ENCODE measurements at places on chromosomes 12 and 14.

DNA sequence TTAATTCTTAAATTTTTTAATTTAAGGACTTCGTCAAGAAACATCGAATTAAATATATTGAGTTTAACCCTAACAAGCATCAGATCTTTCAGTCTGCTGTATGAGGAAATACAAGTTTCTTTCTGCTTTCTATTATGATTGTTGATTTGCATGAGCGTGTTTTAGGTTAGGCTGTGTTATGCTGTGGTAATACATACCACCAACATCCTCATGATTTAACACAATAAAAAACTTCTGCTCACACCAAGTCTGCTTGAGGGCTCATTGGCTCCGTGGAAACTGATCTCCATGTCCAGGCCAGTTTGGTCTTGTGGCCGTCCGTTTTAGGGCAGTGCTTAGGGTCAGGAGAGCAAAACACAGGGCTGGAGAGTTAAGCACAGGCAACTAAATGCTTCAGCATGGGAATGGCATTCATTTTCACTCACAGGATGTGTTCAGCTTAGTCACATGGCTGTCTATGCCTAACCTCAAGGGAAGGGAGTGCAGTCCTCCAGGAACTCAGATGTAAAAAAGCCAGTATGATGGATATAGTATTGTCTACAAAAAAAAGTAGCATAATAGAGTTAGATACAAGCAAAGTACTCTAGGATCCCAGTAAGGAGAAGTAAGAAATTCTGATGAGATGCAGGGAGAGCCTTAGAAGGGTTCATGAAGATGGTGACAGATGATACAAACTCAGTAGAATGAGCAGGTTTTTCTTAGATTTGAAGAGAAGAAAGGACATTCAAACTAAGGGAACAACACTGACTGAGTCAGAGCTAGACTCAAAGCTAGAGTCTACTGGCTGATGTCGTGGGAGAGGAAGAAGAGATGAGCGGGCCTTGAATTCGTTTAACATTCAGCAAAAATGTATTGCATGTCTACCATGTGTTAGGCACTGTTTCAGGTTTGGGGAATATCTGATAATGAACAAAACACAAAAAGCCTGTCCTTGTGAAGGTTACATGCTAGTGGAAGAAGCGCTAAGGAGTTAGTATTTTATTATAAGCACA, 16.3 kb downstream of the MARK3 start:
- DNase-seq, result no peak

DNA sequence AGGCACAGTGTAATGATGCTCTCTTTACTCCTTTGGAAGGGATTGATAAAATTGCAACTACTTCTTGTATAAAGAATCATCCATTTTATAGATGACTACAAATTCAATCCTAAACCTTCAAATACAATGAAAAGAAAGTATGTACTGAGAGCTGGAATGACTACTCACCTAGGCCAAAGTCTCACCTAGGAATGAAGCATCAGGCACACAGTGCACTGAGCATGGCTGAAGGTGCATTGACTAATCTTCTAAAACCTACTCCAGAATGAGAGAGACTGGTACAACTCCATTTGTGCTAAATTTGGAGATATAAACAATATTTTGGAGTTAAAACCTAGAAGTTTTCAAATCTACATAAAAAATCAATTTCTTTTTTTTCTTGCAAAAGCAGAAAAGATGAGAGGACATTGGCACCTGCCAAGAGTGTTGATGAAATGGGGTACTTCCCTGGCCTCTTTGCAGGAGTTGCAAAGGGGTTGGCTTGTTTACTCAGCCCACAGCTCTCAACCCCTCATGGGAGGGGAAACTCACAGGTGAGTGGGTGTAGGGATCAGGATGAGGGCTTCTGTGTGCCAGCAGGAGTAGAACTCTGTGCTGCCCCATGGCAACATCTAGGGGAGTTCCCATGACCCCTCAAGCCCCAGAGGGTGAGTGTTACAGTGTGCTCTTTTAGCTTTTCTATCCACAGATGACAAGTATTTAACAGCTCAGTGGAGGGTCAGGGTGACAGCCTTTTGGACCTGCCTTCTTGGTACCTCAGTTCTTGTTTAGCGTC, 31.3 kb downstream of the CLECL1 start:
- DNase-seq, result no peak

DNA sequence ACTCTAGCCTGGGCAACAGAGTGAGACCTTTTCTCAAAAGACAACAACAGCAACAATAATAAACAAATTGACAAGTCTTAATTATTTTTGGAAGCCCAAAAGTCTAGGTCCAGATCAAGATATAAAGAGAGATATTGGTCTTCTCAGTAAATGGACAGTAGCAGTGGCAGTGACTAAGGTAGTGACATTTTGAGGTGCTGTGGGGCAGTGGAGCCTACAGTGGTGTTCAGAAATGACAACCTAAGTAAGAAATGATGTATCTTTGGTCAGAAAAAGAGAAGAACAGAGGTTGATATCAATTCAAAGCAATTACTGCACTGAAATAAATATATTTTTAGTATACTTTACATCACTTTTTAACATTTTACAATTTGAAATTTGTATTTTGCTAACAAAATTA, 20.7 kb downstream of the METTL25 start:
- DNase-seq, result no peak

DNA sequence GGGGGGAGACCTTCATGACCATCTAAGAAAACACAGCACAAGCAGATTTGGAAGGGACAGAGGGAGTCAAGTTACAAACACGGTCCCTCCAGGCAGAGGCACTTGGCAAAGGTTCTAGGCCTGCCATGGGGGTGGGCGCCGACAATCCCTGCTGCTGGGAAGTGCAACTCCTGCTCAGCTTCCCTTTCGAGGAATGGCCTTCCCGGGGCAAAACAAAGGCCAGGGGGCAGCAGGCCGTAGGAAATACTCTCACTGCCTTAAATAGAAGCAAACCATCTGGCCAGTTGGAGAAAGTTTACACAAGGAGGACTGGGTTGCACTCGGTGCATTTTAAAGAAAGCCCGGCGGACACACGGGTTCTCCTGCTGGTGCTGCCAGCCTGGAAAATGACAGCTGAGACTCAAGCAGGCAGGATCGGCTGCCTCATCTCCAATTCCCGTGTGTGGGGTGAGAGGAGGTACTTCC, 65.8 kb downstream of the ITPK1 start:
- DNase-seq, result no peak

- DNase-seq, result no peak
Measured at GRCh38 chr14:65117769-65118745, 15.7 kb upstream of the MAX start.

DNA sequence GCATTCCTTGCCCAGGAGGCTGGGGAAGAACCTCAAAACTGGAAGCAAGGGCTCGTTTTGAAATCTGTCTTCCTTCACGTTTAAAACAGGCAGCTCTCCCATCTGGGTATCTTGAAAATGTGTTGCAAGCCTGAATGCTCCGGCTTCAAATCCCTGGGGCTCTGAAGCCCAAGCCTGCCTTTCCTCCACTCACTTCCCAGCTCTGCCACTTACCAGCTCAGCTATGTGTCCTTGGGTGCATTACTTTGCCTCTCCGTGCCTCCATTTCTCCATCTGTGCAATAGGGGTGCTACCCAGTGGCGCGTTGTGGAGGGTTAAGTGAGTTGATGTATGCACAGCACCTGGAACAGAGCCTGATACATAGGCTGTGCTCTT, 97.6 kb downstream of the GCH1 start:
- no peak for DNase-seq

- DNase-seq, result no peak
Measured at GRCh38 chr12:54389607-54390175, 5.2 kb upstream of the ZNF385A start.

DNA sequence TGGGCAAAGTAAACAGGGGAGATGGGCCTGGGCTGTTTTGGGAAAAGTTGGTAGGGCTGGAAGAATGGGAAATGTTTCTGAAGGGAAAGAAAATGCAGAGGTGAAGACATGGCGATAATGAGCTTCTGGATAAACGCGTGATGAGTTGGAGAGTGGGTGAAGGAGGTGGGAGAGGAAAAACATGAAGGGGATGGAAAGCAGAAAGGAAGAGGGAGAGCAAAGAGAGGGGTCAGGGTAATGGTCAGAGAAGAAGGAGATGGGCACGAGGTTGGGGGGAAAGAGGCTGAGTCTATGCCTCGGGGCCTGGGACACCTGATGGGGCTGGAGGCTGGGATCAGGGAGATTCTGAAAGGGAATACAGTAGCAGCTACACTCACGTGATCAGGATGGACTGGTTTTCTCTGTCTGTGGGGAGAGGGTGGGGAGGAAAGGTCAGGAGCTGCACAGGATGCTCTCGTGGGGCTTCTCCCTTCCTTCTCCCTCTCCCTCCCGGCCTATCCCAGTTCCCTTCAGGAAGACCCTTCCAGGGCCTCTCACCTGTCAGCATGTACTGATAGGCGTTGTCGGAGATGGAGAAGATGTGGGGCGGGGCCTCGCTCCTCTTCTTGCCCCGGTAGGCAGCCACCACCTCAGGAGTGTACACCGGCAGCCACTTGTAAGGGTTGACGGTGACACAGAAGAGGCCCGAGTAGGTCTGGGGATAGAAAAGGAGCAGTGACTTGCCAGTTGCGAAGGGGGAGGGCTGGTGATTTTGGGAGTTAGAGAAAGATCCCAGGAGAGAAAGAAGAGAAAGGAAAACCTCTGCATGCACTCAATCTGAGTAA, 3.1 kb downstream of the MYH7 start:
- no peak for DNase-seq

DNA sequence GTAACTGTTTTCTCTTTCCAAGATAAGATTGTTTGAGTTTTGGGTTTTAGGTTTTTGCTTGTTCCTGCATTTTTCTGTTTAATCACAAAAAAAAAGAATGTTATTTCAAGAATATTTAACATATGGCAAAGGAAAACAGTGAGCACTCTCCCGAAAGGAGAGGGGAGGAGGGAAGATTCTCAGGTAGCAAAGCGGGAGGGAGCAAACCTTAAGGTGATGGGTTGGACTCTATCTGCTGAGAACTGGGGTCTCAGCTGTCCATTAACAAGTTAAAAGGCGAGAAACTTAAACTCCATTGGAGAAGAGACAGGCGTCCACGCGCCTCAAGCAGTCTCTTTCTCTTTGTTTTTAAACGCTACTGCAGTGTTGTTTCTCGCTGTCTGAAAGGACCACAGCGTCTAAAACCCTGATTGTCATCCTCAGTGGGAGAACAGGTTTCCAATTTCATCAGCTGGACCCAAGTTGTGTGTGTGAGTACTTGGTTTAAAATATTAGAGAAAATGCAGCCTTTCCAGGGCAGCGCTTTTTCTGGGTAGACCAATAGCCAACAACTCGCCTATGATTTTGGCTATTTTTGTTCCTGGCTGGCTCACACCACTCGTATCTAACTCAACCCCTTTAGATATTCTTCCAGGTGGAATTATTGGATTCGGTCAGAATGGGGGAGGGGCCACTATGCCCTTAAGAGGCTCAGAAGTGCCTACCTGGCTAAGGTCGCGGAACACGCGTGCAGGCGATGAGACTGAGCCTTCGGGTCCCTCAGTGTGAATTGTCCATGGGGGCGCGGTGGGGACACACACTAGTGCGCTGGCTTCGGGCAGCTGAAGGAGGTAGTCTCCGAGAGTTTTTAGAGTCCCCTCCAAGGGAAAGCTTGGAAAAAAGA, 8.2 kb downstream of the SIX1 start:
- no peak for DNase-seq

DNA sequence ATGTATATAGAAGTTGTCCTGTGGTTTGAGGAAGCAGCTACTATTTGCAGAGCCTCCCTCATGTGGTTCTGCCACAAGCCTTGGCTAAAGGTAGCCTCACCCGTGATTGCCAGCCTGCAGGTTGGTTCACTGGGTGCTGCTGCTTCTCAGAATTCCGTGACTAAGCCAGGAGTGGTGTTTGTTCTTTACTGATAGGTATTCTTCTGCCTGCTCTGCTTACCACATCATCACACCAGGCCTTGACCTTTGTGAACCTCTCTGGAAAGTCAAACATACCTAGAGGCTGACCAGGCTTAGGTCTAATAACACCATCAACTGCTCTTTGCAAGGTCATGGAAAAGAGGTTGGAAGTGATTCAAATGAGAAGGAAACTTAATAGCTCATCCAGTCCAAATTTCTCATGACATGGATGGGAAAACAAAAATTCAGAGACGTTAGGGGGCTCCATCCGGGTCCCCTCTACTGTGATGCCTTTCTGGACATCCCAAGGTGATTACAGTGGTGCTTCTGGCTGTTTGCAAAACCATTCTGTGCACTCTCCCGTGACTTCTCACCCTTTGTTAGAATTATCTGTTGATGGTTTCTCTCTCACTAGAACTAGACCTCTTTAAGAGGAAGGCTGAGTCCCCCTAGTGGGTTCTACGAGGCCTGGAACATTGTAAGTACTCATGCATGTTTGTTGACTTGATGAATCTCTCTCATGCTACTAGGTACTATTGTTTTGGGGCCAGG, 8.5 kb upstream of the SOCS2 start:
- no peak for DNase-seq

DNA sequence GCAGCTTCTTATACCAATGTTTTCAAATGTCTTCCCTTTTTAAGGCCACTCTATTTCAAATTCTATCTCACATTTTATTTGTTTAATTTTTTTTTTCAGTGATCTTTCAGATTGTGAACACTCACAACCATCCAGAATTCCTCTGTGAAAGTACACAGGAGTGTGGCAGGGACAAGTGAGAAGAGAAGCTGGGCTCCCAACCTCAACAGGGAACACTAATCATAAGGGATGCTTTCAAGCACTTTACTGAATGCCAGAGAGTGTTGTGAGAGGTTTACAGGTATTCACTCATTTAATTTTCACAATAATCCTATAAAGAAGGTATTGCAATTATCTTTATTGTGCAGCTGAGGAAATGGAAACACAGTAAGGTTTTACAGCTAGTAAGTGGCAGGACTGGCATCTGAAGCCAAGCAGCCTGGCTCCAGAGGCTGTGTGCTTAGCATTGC, 60.1 kb upstream of the PYGL start:
- DNase-seq, result no peak
